ENCODE measurements at places on chromosomes 4 and X.

DNA sequence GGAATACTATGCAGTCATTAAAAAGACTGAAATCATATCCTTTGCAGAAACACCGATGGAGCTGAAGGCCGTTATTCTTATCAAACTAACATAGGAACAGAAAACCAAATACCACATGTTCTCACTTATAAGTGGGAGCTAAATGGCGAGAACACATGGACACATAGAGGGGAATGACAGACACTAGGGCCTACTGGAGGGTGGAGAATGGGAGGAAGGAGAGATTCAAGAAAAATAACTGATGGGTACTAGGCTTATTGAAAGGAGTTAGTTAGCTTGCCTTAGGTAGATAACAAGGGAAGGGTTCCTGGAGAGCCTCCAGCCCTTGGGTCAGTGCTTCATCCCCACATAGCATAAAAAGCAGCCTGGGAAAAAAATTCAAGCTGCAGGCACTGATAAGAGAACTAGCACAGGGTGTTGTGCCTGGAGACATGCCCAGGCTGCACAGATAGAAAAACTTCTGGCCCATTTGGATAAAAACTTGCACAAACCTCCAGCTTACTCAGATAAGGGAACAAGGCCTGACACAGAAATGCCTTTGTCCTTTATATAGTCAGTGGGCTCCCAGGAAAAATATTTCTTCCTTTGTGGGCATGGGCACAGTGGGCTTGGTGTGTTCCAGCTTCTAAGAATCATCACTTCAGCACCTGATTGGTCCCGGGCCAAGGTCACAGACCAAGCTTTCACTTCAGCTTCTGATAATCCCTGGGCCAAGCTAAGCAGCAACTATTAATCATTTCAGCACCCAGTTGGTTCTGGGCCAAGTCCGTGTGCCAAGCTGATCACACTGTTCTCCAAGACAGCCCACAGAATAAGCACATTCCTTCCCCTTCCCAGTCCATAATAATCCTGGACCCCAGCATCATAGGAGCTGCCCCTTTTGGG is 23.1 kb upstream of the PWWP3B start:
- no peak for DNase-seq

GRCh38 chrX:110391086-110391485 is 32.4 kb downstream of the RTL9 start:
- no peak for DNase-seq

- DNase-seq = no peak
Measured at GRCh38 chr4:79872738-79873137, 200.3 kb downstream of the ANTXR2 start.

DNA sequence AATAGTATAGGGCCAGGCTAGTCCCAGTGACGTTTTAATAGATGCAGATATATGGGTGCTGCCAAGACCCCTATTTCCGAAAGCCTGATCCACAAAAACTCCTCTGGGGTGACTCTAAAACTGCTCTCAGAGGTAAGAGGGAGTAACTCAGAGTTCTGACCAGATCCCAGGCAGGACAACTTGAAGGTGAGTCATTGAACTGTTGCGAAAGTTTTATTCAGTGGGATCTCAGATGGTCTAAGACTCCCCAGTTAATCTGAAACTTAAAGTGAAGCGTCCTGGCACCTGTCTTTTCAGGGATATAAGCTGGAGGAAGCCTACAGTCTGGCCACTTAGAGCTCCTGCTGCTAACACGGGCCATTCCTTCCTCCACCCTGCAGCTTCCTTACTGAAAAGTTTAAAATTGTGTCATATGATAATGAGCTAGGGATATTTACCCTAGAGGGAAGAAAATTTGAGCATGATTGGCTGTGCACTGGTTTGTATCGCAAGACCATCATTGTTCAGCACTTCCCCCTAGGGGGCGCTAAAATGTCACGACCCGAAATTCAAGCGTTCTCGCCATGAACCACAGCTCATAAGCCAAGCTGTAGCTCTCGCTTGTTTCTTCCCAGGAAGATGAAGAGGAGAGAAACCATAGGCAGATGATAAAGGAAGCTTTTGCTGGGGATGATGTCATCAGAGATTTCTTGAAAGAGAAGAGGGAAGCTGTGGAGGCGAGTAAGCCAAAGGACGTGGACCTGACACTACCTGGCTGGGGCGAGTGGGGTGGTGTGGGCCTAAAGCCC is 19.5 kb downstream of the UTP14A start:
- peak; percentile 67 for DNase-seq

DNA sequence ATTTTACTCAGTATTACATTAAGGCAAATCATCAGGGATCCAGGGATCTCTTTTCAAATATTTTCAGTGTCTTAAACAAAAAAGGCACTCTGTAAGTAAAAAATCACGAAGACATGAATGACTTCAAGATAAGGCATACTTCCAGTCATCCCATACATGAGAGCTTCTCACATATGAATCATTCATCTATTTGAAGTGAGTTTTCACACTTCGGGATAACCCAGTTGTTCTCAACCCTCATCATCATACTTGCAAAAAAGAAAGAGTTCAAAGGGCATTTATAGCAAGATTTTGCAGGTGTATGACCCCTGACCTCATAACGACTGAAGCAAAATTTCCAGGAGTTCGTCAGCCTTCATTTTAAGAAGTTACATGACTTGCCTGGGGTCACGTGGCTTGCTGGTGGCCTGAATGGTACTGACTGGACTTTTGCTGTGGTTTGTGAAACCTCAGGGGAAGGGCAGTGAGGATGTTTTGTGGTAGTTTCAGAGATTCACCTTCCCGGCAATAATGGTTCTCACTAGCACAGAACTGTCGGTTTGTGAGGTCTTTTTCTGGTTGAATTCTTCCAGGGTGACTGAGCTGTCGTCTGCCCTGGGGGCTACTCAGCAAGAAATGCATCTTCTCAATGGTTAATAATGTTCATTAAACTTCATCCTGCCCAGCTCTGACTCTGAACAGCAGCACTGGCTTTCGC is 115.8 kb upstream of the SHISA3 start:
- DNase-seq = peak; percentile 55

DNA sequence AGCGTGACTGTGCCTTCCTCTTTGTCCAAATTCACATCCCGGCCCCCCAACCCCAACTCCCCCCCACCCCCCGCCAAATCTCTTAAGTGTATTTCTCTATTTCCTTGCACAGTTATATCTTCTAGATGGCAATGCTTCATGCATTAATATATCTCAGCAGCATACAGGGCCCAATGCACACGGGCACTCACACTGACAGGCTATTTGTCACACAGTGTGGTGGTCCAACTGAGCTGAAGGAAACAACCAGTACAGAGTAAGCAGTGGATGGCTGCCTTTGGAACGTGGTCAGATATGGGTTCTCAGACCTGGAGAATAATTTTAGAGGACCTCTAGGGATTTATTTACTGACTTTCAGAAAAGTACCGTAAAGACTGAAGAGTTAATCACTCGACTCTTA is 681 bp downstream of the EXOC1 start:
- DNase-seq = no peak

- no peak for DNase-seq
Measured at GRCh38 chr4:77443941-77444340, 161.7 kb upstream of the CXCL13 start.

DNA sequence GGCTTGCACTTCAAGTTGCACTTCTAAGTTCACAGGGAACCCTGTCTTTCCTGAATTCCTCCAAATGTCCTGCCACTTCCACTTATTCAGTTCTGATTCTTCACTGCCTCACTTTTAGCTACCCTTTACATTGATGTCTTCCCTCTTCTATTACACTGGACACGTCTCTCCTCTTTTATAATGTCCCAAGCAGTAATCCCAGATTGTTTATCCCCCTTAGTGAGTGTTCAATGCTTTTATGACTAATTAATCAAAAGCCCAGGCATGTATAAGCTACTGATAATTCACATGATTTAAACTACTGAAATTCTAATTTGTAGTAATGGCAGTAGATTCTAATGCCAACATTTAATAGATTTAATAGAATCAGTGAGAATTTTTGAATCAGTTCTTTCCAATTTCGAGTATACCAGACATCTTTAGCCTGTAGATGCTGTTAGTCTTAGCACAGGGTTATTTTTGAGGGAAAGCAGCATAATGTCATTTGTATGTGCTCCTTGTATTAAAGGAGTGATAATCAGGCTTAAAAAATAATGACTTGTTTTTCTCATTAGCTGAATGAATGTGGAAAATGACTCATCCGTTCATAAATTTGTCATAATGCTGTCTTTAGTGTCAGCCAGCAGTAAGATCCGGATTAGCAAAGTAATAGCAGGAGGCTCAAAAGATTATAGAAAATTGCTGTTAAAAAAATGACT is 703.1 kb downstream of the CENPC start:
- no peak for DNase-seq

GRCh38 chrX:22360129-22360528 is 87.4 kb downstream of the CBLL2 start:
- no peak for DNase-seq

- no peak for DNase-seq
Measured at GRCh38 chr4:107733431-107733925, 13.4 kb upstream of the PAPSS1 start.

DNA sequence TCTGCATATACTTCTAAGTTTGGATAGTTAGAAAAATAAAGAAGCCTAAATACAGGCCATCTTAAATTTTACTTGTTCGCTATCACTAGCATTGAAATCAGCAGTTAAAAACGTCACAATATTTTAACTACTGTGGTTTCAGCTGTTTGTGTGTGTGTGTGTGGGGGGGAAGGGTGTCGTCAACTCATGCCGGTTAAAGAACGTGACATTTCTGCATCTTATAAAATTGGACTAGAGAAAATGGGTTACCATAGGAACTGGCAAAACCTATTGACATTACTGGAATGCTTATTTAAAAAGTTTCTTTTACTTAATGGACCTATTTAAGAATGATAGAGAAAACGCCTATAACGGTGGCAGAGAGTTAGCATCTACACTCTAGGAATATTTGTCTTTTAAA is 1.2 kb upstream of the CNKSR2 start:
- no peak for DNase-seq

All from MM.1S (cell line).